ENCODE measurements at places on chromosomes 2 and 18.

GRCh38 chr2:123370186-123370585 lies 654.9 kb upstream of the CNTNAP5 start:
- DNase-seq, result no peak

GRCh38 chr2:132911726-132912724 lies 242.0 kb upstream of the LYPD1 start:
- DNase-seq, result peak; percentile 67

- DNase-seq, result no peak
These were observed 31.9 kb upstream of the C1GALT1C1L start for GRCh38 chr2:43708178-43708577.

GRCh38 chr2:161604901-161605300 lies 19.3 kb upstream of the SLC4A10 start:
- DNase-seq, result no peak

DNA sequence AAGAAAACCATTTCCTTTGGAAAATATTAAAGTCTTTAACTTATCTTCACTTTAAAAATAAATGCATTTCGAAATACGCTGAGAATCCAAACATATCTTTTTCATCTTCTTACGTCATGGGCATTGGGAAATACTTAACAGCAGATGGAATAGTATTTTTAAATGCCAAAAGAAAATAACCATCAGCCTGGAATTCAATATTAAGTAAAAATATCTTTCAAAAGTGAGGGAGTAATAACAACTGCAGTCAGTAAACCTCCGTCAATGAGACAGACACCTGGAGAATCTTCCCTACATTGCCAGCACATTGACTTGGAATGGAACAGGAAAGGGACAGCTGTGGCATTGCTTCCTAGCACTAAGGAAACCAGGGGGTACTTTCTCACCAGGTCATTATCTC lies 290.4 kb upstream of the TNP1 start:
- DNase-seq, result peak; percentile 48

DNA sequence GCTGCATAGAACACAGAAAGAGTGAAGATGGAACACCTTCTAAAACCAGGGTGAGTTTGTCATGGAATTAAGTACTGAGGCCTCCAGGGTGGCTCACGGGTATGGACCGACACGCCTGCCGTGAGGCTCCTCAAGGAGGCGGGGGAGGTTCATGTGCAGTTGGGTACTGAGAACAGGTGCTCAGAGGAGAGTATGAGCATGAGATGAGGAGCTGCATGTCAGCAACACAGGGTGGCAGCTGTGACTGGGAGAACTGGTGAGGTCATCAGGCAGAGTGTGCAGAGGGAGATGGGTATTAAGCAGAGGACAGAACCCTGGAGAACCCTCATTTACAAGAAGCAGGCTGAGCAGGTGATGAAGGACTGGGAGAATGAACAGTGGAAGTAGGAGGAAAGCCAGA lies 63.2 kb upstream of the KLHL29 start:
- no peak for DNase-seq

GRCh38 chr2:120299561-120299960 lies 46.4 kb upstream of the INHBB start:
- DNase-seq, result peak; percentile 28

GRCh38 chr18:12327510-12328178 lies 19.6 kb downstream of the TUBB6 start:
- peak; percentile 68 for DNase-seq

GRCh38 chr2:84874381-84875212 lies 6.3 kb downstream of the TRABD2A start:
- DNase-seq, result no peak

DNA sequence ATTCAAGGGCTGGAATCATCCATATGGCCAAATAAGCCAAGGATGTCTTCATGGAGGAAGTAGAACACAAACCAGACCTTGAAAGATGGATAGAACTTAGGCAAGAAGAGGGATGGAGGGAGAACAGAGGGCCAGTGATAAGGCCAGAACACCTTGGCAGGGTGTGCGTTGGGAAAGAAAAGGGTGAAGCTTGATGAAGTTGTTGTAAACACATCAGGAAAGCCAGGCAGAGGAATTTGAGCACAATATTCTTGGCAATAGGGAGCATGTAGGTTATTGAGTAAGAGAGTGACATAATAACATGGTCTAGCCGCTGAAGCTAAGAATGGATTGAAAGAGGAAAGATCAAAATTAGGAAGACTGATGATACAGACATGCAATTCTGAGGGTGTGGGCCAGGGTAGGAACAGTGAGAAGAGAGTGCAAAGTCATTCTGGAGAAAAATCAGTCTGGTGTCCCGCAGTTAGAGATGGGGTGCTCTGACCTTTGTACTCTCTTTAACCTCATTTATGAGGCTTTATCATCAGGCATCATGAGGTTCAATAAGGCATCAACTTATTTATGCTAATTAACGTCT lies 41.0 kb downstream of the SLC14A2 start:
- no peak for DNase-seq

- peak; percentile 24 for DNase-seq
These were observed 1.2 kb upstream of the ST6GAL2 start for GRCh38 chr2:106886916-106887758.

DNA sequence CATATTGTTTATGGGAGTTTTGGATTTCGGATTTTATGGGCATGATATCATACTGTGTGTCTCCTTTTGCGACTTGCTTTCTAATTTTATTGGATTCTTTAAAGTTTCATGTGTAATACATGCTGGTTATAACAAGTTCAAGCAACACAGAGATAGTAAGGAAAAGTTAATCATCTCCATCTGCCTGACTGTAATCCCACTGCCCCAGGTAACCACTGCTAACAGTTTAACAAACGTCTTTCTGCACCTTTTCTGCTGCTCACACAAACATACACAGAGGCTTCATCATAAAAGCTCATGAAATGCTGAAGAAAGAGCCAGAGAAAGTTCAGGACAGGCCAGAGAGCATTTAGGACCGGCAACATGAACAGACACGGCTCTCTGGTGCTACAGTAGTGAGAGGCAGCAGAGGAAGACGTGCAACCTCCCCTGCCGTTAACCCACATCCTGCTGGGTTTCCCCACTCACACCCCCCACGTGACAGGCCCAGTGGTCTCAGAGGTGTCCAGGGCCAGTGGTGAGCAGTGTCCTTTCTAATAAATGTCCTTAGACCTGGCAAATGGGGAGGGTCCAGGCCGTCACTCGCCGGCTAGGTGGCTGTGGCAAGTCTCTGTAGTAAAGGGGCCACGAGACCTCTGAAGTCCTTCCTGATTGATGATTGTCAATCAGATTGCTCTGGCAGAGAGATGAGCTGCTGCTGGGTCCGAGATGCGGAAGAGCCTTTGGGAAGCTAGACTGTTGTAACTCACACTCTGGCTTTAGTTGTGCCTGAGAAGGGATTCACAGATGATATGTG lies 43.0 kb upstream of the SLC1A4 start:
- DNase-seq, result peak; percentile 30

GRCh38 chr18:27423581-27423980 lies 238.5 kb upstream of the CHST9 start:
- DNase-seq, result no peak

DNA sequence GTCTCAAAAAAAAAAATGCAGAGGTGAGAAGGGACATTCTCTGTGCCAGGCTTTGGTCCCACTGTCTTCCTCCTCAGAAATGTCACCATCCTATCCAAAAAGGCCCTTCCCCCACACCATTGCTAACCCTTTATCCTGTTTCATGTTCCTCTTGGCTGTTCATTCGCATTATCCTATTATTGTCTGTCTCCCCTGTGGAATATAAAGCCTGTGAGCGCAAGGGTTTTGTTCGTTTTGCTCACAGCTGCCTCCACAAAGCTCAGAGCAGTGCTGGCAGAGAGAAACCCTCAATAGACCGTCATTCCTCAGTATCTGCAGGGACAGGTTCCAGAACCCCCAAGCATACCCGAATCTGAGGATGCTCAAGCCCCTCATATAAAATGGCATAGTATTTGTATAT lies 91.8 kb downstream of the LOXHD1 start:
- no peak for DNase-seq

GRCh38 chr2:29920130-29920577 lies 1.2 kb downstream of the ALK start:
- peak; percentile 46 for DNase-seq

DNA sequence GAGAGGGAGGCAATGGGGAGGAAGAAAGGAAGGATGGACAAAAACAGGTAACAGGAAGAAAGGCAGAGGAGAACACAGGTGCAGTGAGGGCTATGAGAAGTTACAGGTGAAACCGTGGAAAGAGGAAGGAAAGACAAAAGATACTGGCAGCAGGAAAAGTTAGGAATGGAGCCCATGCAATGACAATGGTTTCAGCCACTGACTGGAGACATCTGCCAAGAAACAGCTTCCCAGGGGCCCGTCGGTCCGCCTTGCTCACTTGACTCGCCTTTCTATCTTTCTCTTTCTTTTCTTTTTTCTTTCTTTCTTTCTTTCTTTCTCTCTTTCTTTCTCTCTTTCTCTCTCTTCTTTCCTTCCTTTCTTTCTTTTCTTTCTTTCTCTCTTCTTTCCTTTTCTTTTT lies 37.5 kb downstream of the ST8SIA5 start:
- no peak for DNase-seq

- DNase-seq, result peak; percentile 59
These were observed 64.8 kb downstream of the REV1 start for GRCh38 chr2:99425022-99425421.

DNA sequence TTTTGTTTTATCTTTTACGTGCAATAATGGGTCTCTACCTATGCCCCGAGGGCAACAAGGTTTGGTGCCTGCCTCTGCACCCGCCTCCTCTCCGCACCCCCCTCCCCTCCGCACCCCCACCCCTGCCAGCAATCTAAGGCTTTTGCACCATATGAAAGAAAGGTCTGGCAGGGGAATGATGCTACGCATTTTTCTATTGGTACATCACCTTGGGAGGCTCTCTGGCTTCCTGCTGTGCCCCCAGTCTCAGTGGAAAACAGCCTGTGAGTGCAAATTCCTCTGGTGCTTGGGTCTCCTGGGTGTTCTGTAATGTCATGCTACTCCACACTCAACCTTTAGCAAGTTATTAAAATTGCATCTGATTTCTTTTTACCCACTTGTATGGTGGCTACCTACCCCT lies 161.3 kb upstream of the SMAD7 start:
- DNase-seq, result peak; percentile 24

DNA sequence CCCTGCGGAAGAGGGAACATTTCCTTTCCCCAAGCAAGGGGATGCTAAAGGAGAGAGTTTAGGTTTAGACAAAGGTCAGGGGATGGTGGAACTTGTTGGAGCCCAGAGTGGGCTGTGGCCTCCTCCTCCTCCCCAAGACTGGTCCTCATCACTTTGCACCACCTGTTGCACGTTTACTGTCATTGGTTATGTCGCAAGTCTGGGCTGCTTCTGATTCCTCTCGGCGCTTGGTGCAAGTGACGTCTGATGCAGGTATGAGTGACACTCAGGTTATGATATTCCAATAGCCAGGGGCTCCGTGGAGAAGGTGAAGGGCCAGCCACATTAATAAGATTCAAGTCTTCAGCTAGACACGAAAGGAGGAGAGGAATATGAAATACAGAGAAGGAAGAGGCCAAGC lies 59.8 kb downstream of the TSN start:
- DNase-seq, result no peak

DNA sequence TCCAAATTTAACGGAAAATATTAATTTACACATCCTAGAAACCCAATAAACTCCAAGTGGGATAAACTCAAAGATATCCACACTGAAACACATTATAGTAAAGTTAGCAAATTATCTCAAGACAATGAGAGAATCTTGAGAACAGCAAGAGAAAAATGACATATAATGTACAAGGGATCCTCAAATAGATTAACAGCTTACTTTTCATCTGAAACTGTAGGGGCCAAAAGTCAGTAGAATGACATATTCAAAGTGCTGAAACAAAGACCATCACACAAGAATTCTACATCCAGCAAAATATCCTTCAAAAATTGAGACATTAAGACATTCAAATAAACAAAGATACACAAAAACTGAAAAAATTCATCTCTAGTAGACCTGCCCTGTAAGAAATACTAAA lies 18.7 kb upstream of the METTL21A start:
- DNase-seq, result no peak

- no peak for DNase-seq
These were observed 110.6 kb downstream of the TMEM182 start for GRCh38 chr2:102872388-102872787.

GRCh38 chr2:115292742-115293141 lies 850.3 kb downstream of the DPP10 start:
- no peak for DNase-seq
